ENCODE measurements at places on chromosomes 6 and 20.

GRCh38 chr6:148945301-148946021, 198.6 kb downstream of the UST start:
- no peak for DNase-seq

GRCh38 chr6:144847916-144848315, 562.8 kb downstream of the UTRN start:
- no peak for DNase-seq

DNA sequence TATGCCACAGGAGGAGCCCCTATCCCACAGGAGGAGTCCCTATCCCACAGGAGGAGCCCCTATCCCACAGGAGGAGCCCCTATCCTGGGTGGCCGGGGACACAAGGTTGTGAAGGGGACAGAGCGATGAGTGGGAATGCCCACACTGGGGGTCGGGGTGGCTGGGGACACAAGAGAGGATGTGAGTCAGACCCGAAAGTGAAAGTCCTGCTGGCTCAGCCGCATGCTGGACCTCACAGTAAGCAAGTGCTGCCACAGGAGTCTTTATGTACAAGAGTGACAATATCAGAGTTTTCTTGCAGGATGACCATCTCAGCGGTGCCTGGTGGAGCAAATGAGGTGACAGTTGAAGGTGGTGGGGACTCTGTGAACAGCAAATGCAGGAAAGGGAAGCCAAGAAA, 93.7 kb downstream of the PSMB1 start:
- DNase-seq = no peak

- no peak for DNase-seq
Measured at GRCh38 chr20:35826397-35826998, 54.7 kb downstream of the PHF20 start.

GRCh38 chr6:109038837-109039398, 55.7 kb downstream of the SESN1 start:
- no peak for DNase-seq

DNA sequence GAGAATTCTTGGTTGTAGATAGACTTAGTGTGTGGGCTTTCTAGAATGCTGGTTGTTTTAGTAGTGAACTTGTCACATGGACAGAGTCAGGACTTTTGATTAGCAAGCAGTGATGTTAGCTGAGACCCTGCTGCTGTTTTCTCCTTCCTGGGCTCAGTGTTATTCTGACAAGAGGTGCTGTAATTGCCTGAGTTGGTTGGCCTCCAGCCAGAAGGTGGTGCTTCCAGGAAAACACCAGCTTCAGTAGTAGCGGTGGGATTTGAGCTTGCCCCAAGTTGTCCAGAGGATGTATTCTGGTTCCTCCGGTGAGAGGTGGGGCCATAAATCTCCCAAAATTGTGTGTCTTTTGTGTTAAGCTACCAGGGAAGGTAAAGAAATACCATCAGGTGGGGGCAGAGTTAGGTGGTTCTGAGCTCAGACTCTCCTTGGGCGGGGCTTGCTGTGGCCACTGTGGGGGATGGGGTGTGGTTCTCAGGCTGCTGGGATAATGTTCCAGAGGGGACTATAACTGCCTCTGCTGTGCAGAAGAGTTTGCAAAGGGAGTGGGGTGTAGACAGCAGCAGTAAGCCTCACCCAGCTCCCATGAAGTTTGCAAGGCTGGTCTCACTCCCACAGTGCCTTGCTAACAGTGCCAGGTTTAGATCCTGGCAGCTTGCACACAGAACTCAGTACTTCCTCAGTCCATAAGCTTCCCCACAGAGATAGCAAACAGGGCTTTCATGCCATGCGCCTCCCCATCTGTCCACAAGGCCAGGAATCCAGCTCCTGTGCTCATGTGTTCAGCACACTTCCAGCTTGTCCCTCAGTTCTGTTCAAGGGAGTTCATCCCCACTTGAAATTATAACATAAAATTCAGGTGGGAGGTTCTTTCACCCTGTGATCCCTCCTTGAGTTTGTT, 278.4 kb upstream of the PTCHD4 start:
- DNase-seq = no peak

DNA sequence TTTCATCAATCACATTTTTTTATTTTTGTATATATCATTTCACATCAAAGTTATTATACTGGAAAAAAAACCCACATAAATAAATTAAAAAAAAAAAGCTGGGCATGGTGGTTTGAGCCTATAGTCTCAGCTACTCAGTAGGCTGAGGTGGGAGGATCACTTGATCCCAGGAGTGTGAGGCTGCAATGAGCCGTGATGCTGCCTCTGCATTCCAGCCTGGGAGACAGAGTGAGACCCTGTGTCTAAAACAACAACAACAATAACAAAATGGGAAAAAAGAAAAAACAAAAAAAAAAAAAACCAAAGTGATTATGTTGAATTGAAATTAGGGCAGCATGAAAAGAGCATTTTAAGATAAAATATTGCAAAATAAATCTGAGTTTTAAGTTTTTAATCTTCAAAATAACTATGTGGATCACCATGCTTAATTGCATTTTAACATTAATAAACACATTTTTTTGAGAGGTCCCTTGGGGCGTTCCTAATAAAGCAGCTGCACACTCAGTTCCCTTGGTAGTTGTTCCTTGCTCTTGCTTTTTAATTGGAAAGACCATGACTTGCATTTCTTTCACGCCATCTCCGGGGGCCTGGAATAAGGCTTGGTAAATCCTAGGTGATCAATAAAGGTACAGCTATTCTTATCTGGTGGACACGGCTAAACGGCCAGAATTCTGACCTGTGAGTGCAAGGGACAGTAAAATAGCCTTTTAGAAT, 15.1 kb downstream of the NOX3 start:
- no peak for DNase-seq

DNA sequence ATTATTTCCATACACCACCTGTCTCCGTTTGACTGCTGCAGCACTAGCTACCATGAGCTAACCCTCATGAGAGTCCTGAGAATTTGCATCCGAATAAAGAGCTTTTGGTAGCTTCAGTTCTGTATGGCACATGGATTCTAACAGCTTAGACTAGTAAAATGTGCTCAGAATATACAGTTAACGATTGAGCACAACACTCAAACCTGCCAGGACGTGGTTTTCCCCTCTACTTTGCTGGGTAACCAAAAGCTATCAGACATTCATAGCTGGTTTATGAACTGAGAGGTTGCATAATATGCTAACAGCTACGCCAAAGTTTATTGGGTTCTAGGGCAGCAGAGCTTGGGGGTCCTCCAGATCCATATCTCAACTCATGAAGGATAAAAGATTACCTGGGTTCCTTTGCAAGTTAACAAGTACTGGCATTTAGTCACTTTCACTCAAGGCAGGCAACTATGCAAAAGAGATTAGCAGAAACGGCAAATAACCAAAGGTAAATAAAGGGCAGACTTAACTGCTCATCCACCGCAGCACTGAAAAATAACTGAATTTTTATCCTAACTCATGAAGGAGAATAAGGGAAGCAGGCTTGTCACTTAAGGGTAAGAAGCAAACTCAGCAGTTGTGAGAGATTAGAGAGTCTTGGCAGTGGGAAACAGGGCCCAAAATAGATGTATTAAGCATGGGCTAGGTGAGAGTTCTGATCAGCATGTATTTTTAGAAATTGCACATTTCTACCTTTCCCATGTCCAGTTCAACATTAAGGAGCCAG, 29.4 kb downstream of the NUDT3 start:
- no peak for DNase-seq

DNA sequence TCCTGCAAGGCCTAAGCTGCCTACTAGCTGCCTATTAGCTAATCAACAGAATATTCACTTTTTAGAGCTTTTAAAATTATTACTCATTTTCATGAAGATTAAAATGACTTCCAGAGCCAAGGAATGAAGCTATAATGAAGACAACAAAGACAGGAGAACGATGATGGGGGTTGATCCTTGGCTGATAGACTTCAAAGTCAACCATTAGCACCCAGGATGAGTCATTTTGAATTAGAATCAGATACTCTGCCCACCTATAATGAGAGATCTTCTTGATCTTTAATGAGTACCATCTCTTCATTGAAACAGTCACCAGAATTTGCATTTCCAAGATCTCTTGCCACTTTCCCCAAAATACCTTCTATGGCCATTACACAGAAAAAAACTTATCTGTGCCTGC, 56.7 kb upstream of the CDYL start:
- no peak for DNase-seq

GRCh38 chr20:2793471-2793870, 7.0 kb downstream of the CPXM1 start:
- DNase-seq = no peak

GRCh38 chr6:123804787-123805540, 1.3 kb downstream of the NKAIN2 start:
- DNase-seq = no peak

GRCh38 chr20:46312075-46312944, 4.0 kb upstream of the CDH22 start:
- peak; percentile 43 for DNase-seq

- DNase-seq = no peak
Measured at GRCh38 chr20:54345301-54345724, 130.1 kb upstream of the DOK5 start.

GRCh38 chr6:157099912-157100593, 223.3 kb downstream of the TMEM242 start:
- DNase-seq = no peak

GRCh38 chr6:113089056-113089455, 741.9 kb downstream of the RFPL4B start:
- no peak for DNase-seq

DNA sequence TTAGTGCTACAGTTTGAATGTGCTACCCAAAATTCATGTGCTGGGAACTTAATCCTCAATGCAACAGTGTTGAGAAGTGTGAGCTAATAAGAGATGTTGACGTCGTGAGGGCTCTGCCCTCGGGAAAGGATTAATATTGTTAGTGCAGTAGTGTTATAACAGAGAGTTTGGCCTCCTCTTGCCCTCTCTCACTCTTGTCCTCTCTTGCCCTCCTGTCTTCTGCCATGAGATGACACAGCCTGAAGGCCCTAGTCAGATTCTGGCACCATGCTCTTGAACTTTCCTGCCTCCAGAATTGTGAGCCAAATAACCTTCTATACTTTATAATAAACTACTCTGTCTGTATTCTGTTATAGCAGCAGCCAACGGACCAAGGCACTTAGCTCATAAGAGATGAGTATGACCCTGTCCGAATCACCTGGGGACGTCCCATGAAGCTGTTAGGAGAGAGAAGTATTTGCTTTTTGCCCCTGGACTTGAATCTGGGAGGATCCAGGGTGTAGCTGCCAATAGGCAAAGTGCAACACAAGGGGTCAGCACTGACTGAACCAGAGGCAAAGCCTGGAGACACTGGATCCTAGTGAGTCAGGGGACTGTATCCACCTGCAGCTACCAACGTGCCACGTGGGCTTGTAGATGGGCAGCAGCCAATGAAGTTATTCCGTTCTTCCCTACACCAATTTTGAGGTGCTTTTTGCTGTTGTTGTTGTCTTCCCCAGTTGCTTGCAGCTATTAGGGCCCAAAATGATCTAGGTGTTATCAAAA, 233.7 kb downstream of the THBS2 start:
- no peak for DNase-seq

GRCh38 chr6:77015350-77015749, 447.9 kb downstream of the HTR1B start:
- DNase-seq = no peak

GRCh38 chr20:45611054-45611453, 18.5 kb upstream of the WFDC10A start:
- no peak for DNase-seq

DNA sequence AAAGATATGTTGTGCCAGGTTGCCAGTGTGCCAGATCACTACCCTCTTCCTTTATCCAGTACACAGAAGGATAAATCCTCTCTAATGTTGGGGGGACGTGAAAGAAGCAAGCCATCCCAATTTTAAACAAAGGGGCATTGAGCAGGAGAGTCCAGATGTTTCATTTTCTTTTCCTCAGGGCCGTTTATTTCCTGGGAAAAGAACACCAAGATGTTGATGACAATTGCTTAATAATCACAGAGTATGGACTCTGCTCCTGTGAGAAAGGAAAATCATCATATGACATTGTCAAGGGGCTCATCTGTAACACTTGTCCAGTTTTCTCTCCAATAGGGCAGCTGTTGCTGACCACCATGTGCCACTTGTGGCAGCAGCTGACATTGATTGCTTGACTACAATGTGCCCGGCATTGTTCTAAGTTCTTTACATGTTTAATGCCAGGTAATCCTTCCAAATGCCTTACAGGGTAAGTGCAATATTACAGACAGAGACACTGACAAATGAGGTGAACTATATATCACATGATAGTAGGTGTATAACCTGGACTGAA, 161.4 kb downstream of the CD109 start:
- DNase-seq = no peak

GRCh38 chr20:5949943-5950270, 426 bp downstream of the TRMT6 start:
- DNase-seq = no peak

DNA sequence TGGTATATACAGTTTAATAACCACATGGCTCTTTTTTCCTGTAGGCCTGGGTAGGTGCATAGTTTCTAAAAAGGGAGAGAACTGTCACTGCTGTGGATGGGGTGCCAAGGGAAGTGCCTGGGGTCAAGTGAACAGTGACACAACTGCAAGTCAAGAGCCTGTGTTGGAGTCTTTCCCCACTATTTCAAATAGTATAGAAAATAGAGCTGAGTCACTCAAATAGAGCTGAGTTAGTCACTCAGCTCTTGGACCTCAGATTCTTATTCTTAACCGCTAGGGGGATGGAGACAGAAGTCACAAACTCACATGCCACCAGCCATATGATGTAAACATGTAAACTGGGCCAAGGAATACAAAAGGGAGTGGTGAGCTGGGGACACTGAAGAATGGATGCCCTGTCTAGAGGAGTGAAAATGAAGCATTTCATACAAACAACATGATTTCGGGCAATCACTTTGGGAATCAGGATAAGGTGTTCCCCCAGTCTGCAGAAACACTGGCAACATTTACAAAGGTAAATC, 2.1 kb downstream of the NQO2 start:
- no peak for DNase-seq

DNA sequence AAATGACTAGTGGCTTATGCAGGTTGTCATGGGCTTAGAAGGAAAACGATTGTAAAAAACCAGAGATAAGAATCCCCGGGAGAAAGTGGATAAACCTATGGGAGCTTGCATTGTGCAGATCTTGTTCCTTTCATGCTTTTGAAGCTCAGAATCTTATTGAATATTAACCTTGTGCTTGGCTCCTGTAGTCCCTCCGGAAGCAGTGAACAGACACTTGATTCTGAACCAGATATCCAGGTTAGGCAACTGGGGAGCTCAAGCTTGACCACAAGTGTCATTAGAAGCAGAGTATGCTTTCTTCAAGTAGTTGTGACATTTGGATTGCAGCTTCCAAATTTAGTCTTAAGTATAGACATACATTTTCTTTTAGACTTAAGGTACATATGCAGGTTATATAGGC, 212.6 kb upstream of the MOCS1 start:
- DNase-seq = no peak

DNA sequence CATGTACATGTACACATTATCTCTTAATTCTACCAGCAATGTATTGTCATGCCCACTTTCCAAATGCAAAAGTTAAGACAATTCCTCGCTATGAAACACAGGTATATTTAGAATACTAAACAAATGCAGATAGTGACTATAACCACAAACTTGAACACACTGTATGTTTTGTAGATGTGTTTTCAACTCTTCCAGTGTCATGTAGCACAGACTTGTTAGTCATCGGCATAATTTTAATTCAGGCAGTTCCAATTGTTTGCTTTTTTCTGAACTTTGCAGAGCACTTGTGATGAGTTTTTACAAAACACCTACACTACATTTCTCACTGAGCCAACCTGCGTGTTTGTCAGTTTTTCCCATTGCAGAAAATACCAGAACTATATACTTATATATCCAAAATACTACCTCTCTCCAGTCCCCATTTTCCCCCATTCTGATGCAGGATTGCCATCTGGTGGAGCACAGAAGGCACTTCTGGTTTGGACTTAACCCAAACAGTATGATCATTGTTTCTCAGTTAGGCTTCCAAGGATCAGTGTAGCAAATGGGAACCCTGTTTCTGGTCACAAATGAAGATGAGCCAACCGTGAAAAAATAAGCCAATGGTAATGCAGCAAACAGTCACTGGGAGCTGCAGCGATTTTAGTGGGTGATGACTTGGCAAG, 143.4 kb downstream of the ADGRB3 start:
- DNase-seq = no peak
